ENCODE measurements at places on chromosomes 4 and X.
A peak's percentile ranks its signal among the peaks of the same experiment; 100 is the strongest.

DNA sequence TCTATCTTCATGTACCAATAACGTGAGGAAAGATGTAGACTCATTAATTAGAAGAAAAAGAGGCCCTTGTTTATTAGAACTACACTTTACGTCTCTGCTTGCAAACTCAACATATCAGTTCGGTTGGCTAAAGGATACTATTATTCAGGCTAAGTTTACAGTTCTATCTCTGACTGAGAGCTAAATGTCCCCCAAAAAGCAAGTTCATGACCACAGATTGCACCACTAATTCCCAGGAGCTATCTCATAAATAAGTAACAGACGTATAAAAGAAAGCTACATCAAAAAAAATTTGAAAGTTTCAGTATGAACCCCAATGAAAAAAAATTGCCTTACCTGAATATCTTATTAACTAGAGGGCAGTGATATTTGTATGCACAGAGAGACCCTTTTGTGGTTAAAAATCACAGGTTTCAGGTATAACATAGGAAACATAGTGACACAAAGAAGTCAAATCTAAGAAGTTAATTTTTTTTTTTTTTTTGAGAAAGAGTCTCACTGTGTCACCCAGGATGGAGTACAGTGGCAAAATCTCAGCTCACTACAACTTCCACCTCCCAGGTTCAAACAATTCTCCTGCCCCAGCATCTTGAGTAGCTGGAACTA lies 128.9 kb downstream of the MAB21L2 start:
- no peak for DNase-seq

GRCh38 chr4:114754616-114755015 lies 156.0 kb downstream of the UGT8 start:
- DNase-seq: no peak

GRCh38 chrX:132272826-132273225 lies 53.6 kb upstream of the RAP2C start:
- DNase-seq: no peak

DNA sequence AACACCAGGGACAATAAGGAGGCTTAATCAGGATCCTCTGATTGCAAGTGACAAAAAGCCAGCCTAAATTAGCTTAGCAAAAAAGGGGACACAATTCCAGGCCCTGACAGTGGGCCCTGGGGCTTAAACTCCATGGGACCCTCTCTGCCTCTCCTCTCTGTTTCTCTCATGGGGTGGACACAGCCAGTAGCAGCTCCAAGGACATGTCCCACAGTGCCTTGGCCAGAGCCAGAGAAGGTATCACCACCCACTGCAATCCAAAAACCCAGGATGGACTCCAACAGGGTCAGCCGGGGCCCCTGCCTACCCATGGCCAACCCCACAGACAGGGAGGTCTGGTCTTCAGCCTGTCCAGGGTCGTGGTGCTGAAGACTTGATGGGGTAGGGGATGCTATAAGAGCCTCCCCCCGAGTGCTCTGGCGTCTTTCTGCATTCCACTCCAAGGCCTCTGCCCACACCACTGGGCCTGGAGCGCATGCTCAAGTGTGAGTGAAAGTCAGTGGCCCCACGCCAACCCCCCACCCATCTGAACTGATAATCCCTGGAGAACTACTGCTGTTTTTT lies 19.7 kb upstream of the PPP2R2C start:
- no peak for DNase-seq

DNA sequence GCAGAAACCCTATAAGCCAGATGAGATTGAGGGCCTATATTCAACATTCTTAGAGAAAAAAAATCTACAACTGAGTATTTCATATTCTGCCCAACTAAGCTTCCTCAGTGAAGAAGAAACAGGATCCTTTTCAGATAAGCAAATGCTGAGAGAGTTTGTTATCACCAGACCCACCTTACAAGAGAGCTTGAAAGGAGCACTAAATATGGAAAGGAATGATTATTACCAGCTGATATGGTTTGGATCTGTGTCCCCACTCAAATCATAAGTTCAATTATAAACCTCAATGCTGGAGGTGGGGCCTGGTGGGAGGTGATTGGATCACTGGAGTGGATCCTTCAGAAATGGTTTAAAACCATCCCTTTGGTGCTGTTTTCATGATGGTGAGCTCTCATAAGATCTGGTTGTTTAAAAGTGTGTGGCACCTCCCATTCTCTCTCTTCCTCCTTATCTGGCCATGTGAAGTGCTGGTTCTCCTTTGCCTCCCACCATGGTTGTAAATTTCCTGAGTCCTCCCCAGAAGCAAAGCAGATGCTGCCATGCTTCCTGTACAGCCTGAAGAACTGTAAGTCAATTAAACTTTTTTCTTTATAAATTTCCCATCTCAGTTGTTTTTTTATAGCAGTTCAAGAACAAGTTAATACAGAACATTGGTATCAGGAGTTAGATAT lies 144.2 kb downstream of the MSN start:
- no peak for DNase-seq

DNA sequence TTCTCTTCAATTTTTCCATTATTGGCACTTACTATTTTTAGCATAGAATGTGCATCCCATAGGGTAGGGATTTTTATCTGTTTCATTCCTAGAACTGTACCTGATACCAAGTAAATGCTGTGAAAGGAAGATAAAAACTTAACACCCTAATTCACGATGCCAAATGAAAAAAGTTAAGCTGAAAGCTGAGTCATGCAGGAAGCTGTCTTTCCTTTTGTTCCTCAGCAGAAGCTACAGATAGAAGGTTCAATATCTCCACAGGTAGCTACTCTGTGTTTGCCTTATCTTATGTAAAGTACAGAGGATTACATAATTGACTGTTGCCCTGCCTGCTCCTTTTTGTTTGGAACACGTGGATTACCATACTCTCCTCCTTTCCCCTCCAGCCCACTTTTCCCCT lies 77.0 kb downstream of the LRP2BP start:
- DNase-seq: no peak

DNA sequence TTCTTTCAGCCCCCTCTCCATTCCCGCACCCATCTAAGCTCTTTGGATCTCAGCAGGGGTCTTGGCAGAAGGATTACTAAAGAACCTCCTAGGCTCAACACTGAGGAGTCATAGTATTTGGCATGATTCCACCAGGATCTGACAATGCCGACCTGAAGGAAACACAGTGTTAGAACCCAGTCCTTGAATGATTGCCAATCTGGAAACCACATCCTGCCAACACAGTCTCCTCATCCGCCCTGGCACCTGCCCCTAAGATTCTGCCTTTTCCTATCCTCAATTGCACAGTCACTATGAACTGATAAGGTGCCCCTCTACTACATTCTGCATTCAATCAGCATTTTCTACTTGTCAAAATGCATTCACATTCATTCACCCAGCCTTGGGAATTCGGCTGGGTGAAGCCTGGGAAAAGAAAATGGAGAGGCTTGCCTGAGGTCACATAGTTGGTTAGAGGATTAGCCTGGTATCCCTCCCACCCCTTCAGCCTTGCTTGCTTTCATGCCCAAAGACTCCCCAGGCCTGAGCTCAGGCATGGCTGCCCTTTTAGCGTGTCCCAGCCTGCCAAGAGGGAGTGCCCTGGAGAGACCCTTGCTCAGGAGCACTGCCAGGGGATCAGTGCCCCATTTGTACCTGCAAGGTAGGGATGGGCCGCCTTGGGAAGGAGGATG lies 2.2 kb upstream of the CLDN2 start:
- peak; percentile 65 for DNase-seq

DNA sequence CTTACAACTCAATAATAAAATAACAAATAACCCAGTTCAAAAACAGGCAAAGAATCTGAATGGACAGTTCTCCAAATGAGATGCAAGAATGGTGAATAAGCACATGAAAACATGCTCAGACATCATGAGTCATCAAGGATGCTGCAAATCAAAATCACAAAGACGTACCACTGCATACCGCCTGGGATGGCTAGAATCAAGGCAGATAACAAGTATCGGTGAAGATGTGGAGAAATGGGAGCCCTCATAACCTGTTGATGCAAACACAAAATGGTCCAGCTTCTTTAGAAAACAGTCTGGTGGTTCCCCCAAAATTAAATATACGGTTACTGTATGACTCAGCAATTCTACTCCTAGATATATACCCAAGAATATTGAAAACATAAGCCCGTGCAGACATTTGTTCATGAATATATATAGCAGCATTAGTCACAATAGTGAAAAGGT lies 32.5 kb downstream of the AKAP4 start:
- peak; percentile 24 for DNase-seq

DNA sequence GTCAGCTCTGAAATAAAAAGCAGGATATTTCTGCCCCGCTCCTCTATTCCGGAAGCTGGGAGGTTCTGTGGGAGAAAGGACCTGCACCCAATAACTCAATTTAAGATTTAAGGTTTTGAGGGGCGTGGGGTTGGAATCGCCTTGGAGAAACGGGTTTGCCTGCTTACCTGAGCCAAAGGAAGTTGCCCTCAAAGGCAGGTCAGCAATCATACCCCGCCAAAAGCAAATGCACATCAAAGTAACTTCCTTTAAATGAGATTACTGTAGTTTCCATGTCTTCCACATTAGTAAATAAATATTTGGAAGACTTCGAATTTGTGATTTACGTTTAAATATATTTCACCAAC lies 978 bp upstream of the HS3ST1 start:
- DNase-seq: no peak

- no peak for DNase-seq
These were observed 61.5 kb upstream of the ADRA2C start for GRCh38 chr4:3704669-3705068.

DNA sequence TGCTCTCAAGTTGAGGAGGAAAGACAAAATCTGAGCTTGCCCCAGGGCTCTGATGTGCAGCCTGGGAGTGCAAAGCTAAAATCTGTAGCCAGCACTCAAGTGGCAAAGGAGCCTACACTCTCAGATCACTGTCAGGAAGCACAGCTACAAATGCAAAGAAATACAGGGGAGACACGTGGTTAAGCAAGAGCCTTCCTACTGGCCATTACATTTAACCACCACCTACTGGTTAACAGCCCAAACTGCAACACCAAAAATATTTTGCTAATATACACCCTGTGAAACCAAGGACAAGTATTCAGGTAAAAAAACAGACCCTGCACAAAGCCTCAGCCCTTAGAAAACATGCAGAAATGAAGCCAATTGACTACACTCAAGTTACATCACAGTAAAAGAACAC lies 170.4 kb upstream of the FGF16 start:
- peak; percentile 12 for DNase-seq

GRCh38 chr4:5969777-5970176 lies 48.5 kb downstream of the C4orf50 start:
- DNase-seq: no peak

DNA sequence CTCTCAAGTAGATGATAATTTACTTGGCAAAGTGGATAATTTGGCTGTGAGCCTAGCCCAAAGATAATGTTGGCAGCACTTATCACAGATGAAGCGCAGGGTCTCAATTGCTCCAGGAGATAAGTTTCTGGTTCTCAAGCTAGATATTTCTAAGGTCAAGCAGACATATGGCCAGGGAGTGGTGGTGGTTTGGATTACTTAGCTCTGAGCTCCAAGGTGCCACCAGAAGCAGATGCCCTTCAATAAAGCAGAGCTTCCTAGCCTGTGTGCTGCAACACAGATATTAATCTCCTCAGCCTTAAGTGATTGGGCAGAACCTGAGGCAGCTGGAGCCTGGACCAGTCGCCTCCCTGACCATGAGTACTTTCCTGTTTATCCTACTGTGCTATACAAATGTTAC lies 79.2 kb upstream of the NALF2 start:
- DNase-seq: no peak

- DNase-seq: peak; percentile 73
These were observed 2.2 kb downstream of the TMEM156 start for GRCh38 chr4:39029752-39030694.

- no peak for DNase-seq
These were observed 645 bp upstream of the OPHN1 start for GRCh38 chrX:68433981-68434299.

- DNase-seq: no peak
These were observed 69.1 kb downstream of the PCDH7 start for GRCh38 chr4:30789219-30789671.

GRCh38 chr4:82515705-82516104 lies 46.1 kb downstream of the TMEM150C start:
- no peak for DNase-seq

GRCh38 chr4:135838889-135839288 lies 1637.3 kb upstream of the PABPC4L start:
- DNase-seq: peak; percentile 81

DNA sequence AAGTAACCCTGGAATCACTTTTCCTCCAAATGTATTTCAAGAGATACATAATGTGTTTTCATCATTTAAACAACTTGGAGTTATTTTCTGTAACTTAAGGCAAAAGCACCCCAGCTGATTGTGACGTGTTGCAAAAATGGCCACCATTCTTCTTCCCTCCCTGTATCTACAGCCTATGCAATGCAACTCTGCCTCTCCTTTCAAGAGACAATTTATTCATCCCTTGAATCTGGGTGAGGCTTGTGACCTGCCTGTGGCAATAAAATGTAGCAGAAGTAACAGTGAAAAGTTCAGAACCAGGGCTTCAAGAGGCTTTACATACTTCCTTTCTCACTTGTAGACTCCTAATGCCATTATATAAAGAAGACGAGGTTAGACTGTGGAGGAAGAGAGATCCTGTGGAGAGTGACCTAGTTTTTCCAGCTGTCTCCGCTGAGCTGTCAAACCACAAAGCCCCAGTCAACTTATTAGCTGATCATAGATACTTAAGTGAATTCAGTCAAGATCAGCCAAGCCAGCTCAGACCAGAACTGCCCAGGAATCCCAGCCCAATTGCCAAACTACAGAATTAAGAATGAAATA lies 81.0 kb upstream of the KLF3 start:
- no peak for DNase-seq

DNA sequence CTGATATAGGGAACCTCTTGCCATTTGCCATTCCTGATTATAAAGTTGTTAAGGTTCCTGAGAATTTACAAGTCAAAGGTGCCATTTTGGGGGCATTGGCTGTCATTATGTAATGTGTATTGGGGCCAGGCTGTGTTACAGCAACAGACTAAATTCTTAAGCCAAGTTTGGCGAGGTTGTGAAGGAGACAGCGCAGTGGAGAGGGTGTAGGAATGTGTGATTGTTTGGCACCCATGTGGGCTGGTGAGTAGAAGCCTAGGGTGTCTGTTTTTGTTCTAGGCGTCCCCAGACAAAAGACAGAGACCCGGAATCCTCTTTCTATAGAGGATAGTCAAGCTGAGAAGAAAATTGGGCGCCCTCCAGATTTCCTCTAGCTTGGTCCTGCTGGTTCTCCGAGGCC lies 2535.3 kb downstream of the PCDH7 start:
- no peak for DNase-seq

- no peak for DNase-seq
These were observed 13.8 kb downstream of the USP46 start for GRCh38 chr4:52645300-52645699.

DNA sequence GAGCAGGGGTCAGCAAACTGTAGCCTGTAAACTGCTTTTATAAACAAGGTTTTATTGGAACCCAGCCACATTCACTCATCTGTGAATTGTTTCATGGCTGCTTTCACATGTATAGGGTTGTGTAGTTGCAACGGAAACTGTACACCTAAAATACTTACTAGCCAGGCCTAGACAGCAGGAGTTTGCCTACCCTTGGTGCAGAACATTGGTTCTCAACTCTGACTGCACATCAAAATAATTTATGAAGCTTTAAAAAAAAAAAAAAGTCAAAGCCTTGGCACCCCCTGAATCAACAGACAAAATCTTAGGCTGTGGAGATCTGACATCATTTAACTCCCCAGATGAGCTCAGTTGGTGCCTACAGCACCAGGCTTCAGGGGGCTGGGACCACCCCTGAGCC lies 27.8 kb downstream of the ADGRA3 start:
- no peak for DNase-seq

- DNase-seq: no peak
These were observed 231.5 kb downstream of the SLC7A11 start for GRCh38 chr4:138010639-138011038.

Measured in RKO (cell line).